ENCODE measurements at places on chromosomes 2 and 18.

- H3K4me1 ChIP-seq, result peaks cover 31% of the 10 kb centered on the region
- H3K27ac ChIP-seq, result no peak overlapping the region
- H3K27me3 ChIP-seq, result no peaks in the 10 kb centered on the region
- no peak for DNase-seq
These were observed 53.2 kb downstream of the PHLPP1 start for GRCh38 chr18:62768558-62768943.

DNA sequence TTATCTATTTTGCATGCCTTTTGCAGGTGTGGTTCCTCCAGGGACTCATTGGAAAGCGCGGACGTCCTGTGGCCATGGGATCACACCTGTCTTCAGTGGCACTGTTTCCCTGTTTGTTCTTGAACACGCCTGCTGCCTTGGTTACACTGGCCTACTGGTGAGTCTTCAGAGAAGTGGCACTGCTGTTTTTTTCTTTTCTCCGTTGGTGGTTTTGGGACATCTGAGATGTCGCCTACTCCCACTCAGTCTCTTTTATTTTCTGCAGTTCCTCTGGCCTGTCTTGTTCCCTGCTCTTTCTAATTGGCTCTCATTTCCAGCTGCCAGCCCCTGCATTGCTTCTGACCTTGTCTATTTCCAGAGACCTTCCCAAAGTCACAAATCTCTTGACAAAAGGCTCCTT is 35.7 kb upstream of the POU3F3 start:
- no peak overlapping the region for H3K4me3 ChIP-seq
- no peaks in the 10 kb centered on the region for H3K36me3 ChIP-seq
- no peaks in the 10 kb centered on the region for H3K27me3 ChIP-seq
- H3K4me1 ChIP-seq, result no peaks in the 10 kb centered on the region

GRCh38 chr2:67015681-67016080 is 381.5 kb upstream of the ETAA1 start:
- H3K27me3 ChIP-seq, result no peaks in the 10 kb centered on the region
- no peaks in the 10 kb centered on the region for H3K4me1 ChIP-seq
- no peaks in the 10 kb centered on the region for H3K36me3 ChIP-seq
- no peak for DNase-seq
- H3K27ac ChIP-seq, result no peak overlapping the region

DNA sequence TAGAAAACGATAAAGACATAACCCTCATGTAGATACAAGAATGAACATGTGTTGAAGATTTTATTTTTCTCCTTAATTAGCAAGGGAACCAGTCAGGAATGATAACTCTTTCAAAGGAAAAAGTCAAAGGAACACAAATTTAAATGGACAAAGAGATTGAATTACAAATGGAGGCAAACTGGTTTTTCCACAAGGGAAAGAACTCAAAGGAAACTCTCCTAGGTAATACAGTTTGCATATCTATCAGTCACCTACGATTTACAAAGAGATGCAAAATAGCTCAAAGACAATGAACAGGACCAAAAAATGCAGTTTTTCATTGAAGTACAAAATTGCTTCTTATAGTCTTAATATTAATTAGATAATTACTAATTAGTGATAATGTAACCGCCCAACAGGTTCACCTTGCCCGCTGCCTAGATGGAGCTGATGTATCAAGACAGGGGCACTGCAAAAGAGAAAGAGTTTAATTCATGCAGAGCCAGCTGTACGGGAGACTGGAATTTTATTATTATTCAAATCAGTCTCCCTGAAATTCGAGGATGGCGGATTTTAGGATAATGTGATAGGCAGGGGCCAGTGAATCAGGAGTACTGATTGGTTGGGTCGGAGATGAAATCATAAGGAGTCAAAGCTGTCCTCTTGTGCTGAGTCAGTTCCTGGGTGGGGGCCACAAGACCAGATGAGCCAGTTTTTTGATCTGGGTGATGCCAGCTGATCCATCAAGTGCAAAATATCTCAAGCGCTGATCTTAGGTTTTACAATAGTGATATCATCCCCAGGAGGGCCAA is 151.0 kb downstream of the TMEM17 start:
- no peak overlapping the region for H3K27ac ChIP-seq
- no peak overlapping the region for H3K4me3 ChIP-seq
- no peaks in the 10 kb centered on the region for H3K36me3 ChIP-seq
- H3K4me1 ChIP-seq, result no peaks in the 10 kb centered on the region

GRCh38 chr2:9490789-9491188 is 16.4 kb downstream of the IAH1 start:
- H3K36me3 ChIP-seq, result peaks cover 55% of the 10 kb centered on the region
- no peaks in the 10 kb centered on the region for H3K27me3 ChIP-seq
- no peak for DNase-seq
- H3K27ac ChIP-seq, result no peak overlapping the region

DNA sequence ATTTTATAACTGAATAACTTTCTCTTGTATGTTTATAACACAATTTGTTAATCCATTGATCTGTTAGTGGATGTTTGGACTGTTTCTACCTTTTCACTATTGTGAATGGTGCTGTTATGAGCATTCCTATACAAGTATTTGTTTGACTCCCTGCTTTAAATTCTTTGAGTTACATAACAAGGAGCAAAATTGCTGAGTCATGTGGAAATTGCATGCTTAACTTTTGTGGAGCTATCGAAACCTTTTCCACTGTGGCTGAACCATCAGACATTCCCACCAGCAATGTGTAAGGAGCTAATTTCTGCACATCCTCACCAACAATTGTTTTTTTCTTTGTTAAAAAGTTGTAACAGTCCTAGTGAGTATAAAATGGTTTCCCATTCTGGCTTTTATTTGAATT is 415.5 kb downstream of the CBLN2 start:
- H3K36me3 ChIP-seq, result no peaks in the 10 kb centered on the region
- no peaks in the 10 kb centered on the region for H3K4me1 ChIP-seq
- no peaks in the 10 kb centered on the region for H3K27me3 ChIP-seq

DNA sequence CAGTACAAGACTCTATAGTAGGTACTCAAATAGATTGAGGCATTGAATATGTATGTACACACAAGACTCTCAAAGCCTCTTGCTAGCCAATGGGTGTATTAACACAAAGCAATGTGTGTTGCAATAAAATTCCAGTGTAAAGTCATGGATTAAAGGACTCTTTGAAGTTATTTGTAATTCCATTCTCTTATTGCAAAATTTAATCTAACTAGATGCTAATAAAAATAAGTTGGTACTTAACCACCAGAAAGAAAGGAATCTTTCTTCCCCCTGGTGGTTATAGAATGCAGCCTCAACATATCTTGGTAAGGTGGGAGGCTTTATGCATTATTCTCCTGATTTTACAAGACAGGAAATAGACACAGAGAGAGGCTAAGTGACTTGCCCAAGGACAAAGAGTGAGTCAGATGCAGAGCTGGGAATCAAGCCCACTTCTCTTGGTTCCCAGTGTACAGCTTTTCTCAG is 18.0 kb downstream of the LRP1B start:
- H3K4me3 ChIP-seq, result no peak overlapping the region
- H3K36me3 ChIP-seq, result no peaks in the 10 kb centered on the region
- H3K27me3 ChIP-seq, result no peaks in the 10 kb centered on the region

GRCh38 chr2:162579169-162579568 is 235.2 kb downstream of the GCA start:
- no peak overlapping the region for H3K4me3 ChIP-seq
- no peak for DNase-seq
- no peaks in the 10 kb centered on the region for H3K36me3 ChIP-seq
- no peaks in the 10 kb centered on the region for H3K4me1 ChIP-seq
- H3K27ac ChIP-seq, result no peak overlapping the region

GRCh38 chr2:6184532-6185292 is 492.5 kb downstream of the SOX11 start:
- no peak overlapping the region for H3K4me3 ChIP-seq
- H3K27me3 ChIP-seq, result no peaks in the 10 kb centered on the region
- no peak for DNase-seq
- H3K36me3 ChIP-seq, result no peaks in the 10 kb centered on the region
- H3K4me1 ChIP-seq, result no peaks in the 10 kb centered on the region

DNA sequence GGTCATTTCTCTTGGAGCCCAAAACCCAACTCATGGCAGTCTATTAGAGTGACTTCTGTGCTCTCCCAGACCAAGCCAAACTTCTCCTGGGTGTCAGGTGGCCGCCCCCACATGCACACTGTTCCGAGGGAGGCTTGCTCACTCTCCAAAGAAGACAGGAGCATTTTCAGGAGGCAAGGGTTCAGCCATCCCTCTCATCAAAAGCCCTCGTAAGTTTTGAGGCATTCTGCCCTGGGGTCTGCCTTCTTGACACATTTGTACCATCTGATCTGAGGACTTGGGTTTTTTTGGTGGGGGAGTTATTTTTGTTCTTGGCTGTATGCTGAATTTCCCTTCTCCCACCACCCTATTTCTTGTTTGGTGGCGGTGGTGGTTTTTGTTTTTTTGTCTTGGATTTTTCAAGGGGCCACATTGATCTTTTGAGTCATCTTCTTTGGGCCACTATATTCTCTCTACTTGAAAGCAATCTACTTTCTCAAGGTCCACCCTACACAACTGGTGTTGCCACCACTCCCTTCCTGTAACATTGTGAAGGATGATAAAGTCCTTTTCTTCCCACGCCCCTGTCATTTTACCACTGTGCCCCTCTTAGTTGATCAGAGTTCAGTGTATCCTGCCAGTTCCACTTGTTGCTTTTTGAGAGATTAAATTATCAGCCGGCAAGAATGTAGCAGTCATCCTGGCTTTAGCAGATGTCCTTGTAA is 255.8 kb downstream of the CYP26B1 start:
- DNase-seq, result no peak
- no peak overlapping the region for H3K27ac ChIP-seq
- H3K36me3 ChIP-seq, result no peaks in the 10 kb centered on the region

DNA sequence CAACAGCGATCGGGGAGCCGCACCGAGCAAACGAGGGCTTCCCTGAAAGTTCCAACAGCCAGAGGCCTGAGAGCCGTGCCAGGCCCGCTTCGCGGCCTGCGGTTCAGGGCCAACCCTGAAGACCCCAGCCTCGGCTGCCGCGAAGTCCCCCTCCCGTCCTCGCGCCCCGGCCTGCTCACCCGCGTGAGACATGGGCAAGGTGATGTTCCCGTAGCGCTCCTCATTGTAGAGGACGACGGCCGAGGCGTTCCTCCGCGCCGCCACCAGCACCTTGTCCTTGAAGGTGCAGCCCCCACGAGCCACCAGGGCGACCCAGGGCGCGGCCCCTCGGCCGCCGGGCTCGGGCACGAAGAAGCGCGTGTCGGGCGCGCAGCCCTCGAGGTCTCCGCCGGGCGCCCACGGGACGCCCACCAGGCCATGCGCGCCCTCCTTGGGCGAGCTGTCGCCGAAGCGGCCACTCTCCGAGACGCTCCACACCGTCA is 510 bp downstream of the RNF149 start:
- peaks cover 22% of the 10 kb centered on the region for H3K36me3 ChIP-seq
- peaks cover 2% of the 10 kb centered on the region for H3K27me3 ChIP-seq
- H3K27ac ChIP-seq, result peak overlapping the region; percentile 96
- peak overlapping the region; percentile 92 for H3K4me3 ChIP-seq

DNA sequence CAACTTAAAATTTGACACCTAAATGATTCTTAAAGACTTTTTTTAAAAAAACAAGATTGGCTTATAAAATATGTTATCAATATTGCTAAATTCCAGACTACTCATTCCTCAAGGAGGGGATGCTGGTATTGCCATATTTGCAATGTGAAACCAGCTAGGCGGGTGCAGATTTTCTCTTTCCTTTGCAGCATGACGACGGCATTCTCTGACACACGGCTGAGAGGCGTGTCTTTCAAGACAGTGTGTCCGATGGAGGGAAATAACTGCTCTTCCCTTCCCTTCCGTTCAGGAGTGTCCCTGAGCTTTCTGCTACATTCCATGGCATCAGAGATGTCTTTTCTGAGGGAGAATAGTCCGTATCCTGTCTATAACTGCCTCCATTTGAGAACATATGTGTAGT is 38.2 kb upstream of the CNGA3 start:
- DNase-seq, result no peak
- peaks cover 11% of the 10 kb centered on the region for H3K27me3 ChIP-seq
- H3K36me3 ChIP-seq, result no peaks in the 10 kb centered on the region
- H3K4me3 ChIP-seq, result no peak overlapping the region

GRCh38 chr2:47616506-47616905 is 166.4 kb upstream of the MSH6 start:
- no peak for DNase-seq
- H3K36me3 ChIP-seq, result no peaks in the 10 kb centered on the region
- no peaks in the 10 kb centered on the region for H3K4me1 ChIP-seq

GRCh38 chr2:25557179-25558036 is 116.0 kb downstream of the DTNB start:
- peaks cover 29% of the 10 kb centered on the region for H3K36me3 ChIP-seq
- peaks cover 62% of the 10 kb centered on the region for H3K4me1 ChIP-seq
- DNase-seq, result no peak

DNA sequence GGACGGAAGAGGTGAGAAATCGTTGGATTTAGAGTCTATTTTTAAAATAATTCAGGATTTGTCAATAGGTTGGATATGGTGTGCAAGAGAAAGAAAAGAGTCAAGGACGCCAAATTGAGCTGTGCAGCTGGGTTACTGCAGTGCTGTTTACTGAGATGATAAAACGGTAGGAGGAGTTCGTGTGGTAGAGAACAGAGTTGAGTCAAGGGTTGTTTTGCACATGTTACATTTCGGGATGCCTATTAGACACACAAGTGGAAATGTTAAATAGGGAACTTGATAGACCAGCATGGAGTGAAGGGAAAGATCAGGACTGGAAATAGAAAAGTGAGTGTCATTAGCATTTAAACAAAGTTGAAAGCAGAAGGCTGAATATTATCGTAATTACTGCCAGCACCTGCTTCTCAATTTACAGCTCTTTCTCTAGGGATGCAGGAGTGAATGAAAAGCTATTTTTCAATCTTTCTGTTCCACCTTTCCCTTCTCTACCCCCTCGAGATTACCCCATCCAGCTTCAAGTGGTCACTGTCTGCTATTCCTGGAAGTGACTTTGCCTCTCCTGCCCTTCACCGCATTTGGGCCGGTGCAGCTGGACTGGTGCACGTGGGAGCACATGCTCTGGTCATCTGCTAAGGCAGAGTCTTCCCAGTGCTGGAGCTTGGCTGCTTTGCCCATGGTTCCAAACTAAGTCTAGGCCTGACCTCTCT is 30.3 kb downstream of the GPR75 start:
- H3K4me3 ChIP-seq, result no peak overlapping the region
- H3K27ac ChIP-seq, result no peak overlapping the region
- peaks cover 3% of the 10 kb centered on the region for H3K36me3 ChIP-seq
- no peaks in the 10 kb centered on the region for H3K27me3 ChIP-seq
- no peak for DNase-seq
